ENCODE measurements at places on chromosomes 1 and 21. TPM values are rescaled to one million over a fixed set of nuclear protein-coding genes. Genes with fewer than 3 reads are reported as not detected.

The PYHIN1 gene
- polyA plus RNA-seq, result not detected

The RGS4 gene
- 1.6 TPM for polyA plus RNA-seq

The CFAP141 gene
- polyA plus RNA-seq, result not detected

The NHLH1 gene
- polyA plus RNA-seq, result 0.90 TPM

The PLA2G2A gene
- not detected for polyA plus RNA-seq

The EPHA10 gene
- 39.4 TPM for polyA plus RNA-seq

The TMEM81 gene
- polyA plus RNA-seq, result 7.7 TPM

The C1orf21 gene
- 17.4 TPM for polyA plus RNA-seq

The OSCP1 gene
- 16.2 TPM for polyA plus RNA-seq

The AVPR1B gene
- polyA plus RNA-seq, result not detected

The AZIN2 gene
- polyA plus RNA-seq, result 22.7 TPM

The ADPRS gene
- polyA plus RNA-seq, result 71.5 TPM

The C21orf58 gene
- 3.0 TPM for polyA plus RNA-seq

The UTS2 gene
- polyA plus RNA-seq, result 2.4 TPM

The SELE gene
- not detected for polyA plus RNA-seq

The POU2F1 gene
- polyA plus RNA-seq, result 10.9 TPM
